ENCODE measurements at places on chromosomes 13 and 19.

- no peak for DNase-seq
These were observed 20.7 kb downstream of the EPN1 start for GRCh38 chr19:55695511-55696290.

- no peak for DNase-seq
These were observed 153.6 kb downstream of the KATNAL1 start for GRCh38 chr13:30153545-30154426.

GRCh38 chr19:10718205-10719196, 622 bp downstream of the DNM2 start:
- peak; percentile 42 for DNase-seq

GRCh38 chr13:107650081-107650701, 565.1 kb downstream of the LIG4 start:
- DNase-seq = no peak

GRCh38 chr19:45170146-45171106, 7.6 kb downstream of the TRAPPC6A start:
- no peak for DNase-seq

DNA sequence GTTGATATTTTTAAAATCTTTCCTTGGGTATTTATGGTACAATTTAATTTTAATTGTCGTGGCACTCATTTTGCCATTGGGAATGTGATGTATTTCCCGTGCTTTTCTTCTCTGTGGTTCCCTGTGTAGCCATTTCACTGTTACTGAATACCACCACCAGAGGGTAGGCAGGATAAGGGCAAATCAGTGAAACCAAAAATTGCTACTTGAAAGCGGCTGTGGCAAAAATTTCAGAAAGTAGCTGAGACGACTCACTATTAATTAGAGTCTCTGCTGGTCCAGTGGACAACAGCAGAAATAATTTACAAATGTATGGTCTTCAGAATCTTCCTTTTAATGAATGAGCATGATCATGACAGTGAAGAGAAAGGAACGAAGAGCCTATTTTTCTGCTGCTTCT, 34.4 kb upstream of the MIR17HG start:
- peak; percentile 31 for DNase-seq

GRCh38 chr19:45066921-45067661, 9.2 kb downstream of the ZNF296 start:
- no peak for DNase-seq

DNA sequence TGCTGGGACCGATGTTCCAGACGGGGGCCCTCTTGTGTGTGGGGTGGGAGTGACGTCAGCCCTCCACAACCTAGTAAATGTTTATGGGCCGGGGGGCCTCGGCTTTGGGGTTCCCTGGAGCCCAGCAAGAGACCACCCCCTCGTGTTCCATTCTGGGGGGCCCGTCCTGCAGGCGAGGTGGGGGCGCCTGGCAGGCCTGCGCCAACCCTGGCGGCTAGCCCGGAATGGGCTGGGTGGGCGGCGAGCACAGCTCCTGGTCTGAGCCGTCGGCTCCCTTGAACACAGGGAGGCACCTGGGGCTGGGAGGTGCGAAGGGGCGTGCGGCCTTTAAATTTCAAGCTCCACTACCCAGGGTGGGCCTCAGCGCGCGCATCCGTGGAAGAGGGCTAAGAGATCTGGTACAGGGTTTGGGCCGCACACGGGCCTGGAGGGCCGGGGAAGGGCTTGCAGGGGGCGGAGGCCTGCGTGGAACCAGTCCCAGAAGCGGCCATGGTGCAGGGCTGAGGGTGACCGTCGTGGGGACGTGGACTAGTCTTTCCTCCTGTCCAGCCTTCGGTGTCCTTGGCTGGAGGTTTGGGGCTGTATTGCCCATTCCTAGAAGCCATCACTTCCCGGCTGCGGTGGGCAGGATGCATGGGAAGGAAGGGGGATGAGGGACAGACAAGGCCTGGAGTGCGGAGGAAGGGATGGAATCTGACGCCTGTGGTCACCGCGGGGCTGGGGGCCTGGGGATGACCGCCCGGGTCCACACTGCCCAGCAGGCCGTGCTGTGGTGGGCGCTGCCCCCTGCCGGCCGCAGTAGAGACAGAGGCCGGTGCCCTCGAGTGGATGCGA, 11.4 kb downstream of the NDUFA11 start:
- DNase-seq = no peak

- DNase-seq = no peak
These were observed 193.5 kb downstream of the FGF14 start for GRCh38 chr13:102208347-102208746.

GRCh38 chr13:112168761-112169160, 101.8 kb downstream of the SOX1 start:
- no peak for DNase-seq

- DNase-seq = no peak
These were observed 10.2 kb downstream of the C2CD4C start for GRCh38 chr19:398719-399118.

GRCh38 chr13:114241918-114242317, 7.2 kb downstream of the CDC16 start:
- no peak for DNase-seq

GRCh38 chr13:36212789-36213188, 1.6 kb downstream of the SOHLH2 start:
- DNase-seq = no peak

DNA sequence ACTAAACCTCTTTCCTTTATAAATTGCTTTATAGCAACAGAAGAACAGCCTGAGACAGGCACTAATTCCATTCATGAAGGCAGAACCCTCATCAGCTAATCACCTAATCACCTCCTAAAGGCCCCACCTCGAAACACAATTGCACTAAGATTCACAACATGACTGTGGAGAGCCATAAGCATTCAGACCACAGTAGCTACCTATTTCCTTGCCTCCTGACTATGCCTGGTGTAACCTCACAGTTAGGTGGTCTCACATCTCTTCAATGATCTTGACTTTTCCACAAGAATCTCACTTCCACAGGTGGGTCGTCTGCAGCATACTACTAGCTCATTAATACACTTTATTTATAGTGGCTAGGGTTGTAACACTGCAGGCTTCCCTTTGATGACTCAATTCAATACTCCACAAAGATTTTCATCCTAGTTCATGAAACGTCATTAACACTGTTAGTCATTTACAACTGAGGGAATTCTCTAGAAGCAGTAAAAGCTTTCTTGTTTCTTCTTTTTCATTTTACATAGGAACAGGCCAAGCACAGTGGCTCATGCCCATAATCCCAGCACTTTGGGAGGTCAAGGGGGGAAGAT, 27.1 kb downstream of the STK24 start:
- no peak for DNase-seq

DNA sequence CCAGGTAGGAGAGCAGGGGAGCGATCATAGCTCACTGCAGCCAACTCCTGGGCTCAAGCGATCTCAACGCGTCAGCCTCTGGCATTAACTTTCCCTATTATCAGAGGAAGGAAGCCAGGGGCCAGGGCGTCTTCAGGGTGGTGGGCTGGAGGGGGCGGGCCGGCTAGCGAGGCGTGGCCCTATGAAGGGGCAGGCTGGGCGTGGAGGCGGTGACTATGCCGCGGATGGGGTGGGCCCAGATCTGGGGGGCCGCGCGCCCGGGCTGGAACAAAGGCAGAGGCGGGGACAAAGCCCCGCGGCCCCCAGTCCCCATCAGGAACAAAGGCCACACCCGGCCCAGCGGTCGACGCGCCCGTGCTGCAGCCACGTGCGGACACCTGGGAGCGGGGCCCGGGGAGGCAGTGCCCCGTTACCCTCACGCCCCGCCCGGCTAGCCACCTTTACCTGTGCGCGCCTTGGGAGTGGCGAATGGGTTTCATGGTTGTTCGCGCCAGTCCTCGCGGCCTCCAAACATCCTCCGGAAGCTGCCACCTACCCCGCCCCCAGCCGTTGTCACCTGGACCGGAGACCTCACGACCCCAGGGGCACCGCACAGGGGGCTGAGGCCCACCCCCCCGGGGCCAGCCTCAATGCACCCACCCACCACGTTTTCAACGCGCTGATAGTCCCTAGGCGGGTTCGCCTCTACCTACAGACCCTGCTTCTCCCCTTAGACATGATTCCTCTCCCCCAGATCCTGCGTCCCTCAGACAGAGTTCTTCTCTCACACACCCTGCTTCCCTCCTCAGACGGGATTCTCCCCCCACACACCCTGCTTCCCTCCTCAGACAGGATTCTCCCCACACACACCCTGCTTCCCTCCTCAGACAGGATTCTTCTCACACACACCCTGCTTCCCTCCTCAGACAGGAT, 5.4 kb upstream of the TRIM28 start:
- no peak for DNase-seq

- DNase-seq = no peak
These were observed 46.7 kb upstream of the RNF113B start for GRCh38 chr13:98223741-98224140.

DNA sequence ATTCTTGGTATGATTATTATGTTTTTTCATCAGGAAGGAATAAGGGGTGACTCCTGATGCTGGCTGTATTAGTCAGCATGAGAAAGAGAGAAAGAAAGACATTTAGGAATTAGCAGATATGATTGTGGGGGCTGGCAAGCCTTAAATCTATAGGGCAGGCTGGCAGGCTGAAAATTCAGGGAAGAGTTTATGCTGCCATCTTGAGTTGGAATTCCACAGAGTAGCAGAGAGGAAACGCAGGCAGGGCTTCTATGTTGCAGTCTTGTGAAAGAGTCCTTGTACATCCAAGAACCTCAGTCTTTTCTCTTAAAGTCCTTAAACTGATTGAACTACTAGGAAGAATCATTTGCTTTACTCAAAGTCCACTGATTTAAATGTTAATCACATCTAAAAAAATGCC, 262.7 kb upstream of the SLC10A2 start:
- no peak for DNase-seq

GRCh38 chr13:59452189-59452890, 711.4 kb downstream of the DIAPH3 start:
- DNase-seq = no peak

- DNase-seq = no peak
These were observed 9.5 kb downstream of the NPHS1 start for GRCh38 chr19:35842666-35843272.

GRCh38 chr13:37366044-37366770, 232.4 kb downstream of the POSTN start:
- no peak for DNase-seq

GRCh38 chr13:80134346-80134745, 206.6 kb downstream of the SPRY2 start:
- DNase-seq = no peak

- peak; percentile 59 for DNase-seq
These were observed 687 bp downstream of the MATK start for GRCh38 chr19:3785451-3785937.

DNA sequence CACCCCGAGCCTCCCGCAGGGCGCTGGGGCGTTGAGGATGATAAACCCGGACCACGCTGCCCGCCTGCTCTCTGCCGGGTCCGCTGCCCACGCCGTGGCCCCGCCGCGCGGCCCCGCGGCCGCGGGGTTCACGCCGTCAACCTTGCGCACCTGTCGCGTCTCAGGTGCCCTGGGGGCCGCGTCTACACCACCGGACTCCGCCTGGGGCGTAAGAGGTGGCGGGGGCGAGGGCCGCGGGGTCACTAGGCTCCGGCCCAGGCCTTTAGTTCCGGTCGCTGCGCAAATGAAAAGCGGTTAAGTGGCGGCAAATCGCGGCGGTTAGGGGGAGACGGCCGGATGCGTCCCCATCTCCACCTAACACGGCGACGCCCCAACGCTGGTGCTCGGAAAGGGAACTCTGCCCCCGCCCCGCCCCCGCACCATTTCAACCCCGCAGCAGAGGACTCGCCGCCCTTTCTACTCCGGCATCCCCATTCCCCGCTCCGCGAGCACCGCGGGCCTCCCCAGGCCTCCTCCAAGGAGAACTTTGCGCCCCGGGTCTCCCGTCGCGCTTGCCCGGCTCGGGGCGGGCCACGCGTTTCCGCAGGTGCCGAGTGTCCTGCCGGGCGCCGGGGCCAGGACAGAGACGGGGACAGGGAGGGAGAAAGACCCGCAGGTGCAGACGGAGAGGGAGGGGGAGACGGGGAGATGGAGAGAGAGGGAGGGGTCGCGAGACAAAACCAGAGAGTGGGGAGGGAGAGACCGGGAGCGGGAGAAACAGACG, 4.3 kb downstream of the ONECUT3 start:
- no peak for DNase-seq

DNA sequence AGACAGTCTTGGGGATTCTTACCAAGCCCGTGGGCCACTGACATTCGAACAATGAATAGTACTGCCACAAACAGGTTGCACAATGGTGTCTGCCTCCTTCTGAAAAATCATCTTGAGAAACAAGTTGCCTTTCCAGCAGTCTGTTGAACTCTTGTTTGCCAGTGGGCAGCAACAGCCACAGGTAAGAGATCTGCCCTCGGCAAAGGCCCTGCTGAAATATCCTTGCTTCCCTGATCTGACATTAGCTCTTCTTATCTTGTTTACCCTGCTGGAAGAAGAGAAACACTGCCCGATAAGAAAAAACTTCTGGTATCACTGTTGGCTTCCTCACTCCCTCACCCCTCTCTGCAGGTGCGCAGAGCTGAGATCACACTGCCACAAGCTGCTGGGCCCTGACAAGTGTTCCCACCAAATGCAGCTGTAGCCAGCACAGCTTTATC, 2.0 kb downstream of the DOCK9 start:
- no peak for DNase-seq

- DNase-seq = no peak
These were observed 116.6 kb upstream of the RNF113B start for GRCh38 chr13:98293570-98294142.

- peak; percentile 2 for DNase-seq
These were observed at the start of gene DGKH for GRCh38 chr13:42048342-42048683. DGKH (plus strand) TSS chr13:42048648; CDS start chr13:42048774, 126 bp downstream.

DNA sequence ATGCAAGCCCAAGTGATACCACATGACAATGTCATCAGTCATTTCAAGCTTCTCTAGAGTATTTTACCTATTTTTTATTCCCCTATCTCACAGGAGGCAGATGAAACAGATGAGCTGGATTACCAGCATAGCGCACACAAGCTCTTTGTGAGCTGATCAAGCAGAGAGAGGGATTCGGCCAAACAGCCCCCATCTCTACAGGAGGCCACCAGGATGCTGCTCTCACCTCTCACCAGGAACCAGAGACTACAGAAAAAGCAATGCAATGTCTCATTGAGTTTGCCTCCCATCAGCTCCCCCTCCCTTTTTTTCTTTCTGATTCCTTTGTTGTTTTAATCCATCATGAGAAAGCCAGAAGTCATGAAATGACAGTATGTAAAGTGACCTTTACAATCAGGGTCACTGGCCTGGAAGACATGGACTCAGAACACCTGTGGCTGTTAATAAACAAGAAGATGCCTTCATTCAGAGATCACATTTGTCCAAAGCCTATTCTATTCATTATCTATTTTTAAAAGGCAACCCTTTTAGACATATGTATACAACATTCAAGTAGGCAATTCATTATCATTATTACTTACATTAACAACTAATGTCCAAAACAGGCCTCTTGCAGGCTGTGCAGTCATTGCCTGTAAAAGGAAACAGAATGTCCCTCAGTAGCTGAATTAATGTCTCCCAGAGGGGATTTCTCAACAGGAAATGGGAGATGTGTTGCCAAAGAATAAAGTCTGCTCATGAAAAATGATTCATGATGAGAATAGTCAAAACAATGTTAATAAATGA, 656.6 kb downstream of the TBC1D4 start:
- no peak for DNase-seq

GRCh38 chr19:10095622-10095947, 6.9 kb downstream of the ANGPTL6 start:
- DNase-seq = no peak
